ENCODE measurements at places on chromosomes 1 and 21. TPM values are rescaled to one million over a fixed set of nuclear protein-coding genes. Genes with fewer than 3 reads are reported as not detected.

DNA sequence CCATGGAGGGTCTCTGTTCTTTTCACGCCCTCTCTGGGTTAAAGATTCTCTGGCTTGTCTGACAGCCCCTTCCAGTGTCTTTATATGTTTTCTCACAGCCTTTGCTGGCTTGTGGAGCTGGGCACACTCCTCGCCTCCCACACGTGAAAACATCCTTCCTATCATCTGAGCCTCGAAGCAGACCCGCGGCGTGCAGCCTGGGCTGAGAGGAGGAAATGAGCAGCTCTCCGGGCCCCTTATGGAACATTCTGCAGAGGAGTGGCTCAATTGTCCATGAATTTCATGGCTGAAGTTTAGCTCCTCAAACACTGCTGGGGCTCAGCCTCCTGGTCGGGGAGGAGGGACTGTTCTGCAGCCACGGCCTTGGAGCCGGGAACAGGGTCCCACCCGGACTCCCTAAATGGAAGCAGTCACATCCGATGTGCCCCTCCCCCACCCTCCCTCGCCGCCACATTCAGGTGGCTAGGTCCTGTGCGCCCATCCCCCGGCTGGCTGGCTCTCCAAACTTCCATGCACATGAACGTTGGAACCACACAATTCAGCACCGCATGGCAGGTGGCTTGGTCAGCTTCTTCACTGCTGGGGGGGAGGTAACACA lies 15.1 kb upstream of the PDE9A start:
- no peak for DNase-seq
- no peaks in the 10 kb centered on the region for H3K27me3 ChIP-seq
- no peak overlapping the region for H3K27ac ChIP-seq
- no peaks in the 10 kb centered on the region for H3K36me3 ChIP-seq
- peaks cover 20% of the 10 kb centered on the region for H3K4me1 ChIP-seq

DNA sequence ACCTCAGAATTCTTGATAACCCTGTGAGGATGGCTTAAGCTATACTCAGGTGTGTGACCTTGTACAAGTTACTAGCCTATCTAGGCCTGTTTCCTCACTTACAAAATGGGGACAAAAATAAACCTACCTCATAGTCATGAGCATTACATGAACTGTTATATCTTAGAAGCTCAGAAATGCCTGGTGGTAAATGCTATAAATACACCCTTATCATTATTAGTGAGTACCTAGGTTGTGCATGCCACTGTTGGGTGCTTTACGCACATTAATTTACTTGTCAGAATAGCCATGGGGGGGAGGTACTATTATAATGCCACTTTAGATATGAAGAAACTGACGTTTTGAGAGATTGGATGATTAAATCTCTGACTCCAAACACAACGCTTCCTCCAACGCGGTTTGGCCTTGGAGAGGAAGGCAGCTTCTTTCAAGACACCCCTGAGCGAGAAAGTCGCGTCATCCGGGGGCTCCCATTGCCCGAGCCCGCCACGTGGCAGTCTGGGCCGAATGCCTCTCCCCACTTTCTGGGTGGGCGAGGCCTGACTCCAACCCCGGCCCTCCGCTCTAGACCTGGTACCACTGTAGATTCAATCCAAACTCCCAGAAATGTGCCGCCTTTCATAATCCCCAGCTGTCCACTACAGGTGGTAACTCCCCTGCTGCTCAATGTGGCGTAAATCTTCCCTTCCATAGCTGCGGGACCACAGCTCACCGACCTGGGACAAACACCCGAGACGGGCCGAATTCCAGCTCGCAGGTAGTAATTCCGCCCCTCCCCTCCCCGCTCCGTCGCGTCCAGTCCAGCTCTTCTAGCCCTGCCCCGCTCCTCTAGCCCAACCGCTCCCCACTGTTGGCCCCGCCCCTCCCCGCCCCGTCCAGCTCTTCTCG lies 771 bp upstream of the RAD54L start:
- H3K4me3 ChIP-seq: peak overlapping the region; percentile 68
- H3K27me3 ChIP-seq: no peaks in the 10 kb centered on the region
- DNase-seq: no peak
- H3K27ac ChIP-seq: peak overlapping the region; percentile 66
- no peaks in the 10 kb centered on the region for H3K36me3 ChIP-seq

GRCh38 chr21:42047821-42048613 lies 23.1 kb upstream of the UMODL1 start:
- no peaks in the 10 kb centered on the region for H3K27me3 ChIP-seq
- peak overlapping the region; percentile 3 for H3K27ac ChIP-seq
- no peaks in the 10 kb centered on the region for H3K36me3 ChIP-seq
- DNase-seq: no peak
- peaks cover 9% of the 10 kb centered on the region for H3K4me1 ChIP-seq

DNA sequence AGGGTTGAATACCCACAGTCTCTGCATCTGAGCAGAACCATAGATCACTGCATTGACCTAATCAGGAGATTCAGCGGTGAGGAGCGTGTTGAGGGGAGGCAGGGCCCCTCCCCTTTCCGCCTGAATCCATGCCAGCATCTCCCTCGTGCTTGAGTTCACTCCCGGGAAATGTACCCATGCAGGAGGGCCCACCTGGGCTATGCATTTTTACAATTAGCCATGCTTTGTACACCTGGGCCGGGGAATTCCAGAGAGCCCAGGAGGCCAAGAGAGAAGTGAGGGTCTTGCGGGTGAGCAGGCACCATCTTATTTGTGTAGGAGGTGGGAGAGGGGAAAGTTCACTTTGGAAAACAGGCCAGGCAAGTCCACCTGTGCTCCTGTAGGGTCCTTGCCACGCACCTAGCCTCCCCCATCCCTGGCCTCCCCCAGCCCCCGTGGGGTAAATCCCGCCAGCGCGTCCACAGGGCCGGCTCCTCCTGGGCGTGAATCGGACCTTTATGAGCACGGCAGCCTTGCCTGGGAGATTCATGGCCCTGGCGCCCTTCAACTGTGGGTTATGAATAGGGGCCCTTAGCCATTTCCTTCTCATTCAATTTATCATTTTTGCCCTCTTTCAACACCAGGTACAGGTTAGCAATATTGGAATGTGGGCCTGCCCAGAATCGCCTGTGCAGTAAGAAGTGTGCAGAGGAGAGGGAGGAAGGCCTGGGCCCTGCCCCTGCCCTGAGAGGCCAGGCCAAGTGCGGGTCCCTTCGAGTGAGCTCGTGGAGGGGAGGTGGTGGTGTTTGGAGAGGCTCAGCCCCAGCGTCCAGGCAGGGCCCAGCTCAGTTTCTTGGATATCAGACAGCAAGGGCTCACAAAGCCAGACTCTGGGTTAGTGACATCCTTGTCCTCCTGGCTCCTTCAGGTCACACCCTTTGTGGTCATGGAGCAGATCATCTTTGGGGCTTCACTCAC lies 84.4 kb upstream of the ACTRT2 start:
- DNase-seq: no peak
- H3K4me1 ChIP-seq: no peaks in the 10 kb centered on the region
- H3K27ac ChIP-seq: no peak overlapping the region
- no peaks in the 10 kb centered on the region for H3K36me3 ChIP-seq
- H3K27me3 ChIP-seq: no peaks in the 10 kb centered on the region

DNA sequence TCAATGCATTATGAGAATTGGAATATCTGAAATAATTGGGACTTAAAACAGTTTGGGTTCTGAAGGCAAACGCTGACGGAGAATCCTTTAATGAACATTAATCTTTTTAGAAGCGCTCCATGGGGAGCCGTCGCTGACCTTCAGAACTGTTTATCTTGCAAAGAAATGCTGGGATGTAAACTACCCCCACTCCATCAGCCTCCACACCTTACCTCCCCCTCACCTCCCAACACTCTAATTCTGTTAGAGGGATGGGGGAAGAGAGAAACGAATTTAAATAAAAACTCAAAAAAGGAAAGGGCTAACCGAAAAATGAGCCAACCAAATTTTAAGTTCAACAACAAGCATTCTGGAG lies 44.1 kb upstream of the DNAJC6 start:
- no peaks in the 10 kb centered on the region for H3K36me3 ChIP-seq
- no peak overlapping the region for H3K27ac ChIP-seq
- H3K4me3 ChIP-seq: peak overlapping the region; percentile 41
- no peak for DNase-seq

- no peak overlapping the region for H3K4me3 ChIP-seq
- no peak for DNase-seq
- no peaks in the 10 kb centered on the region for H3K27me3 ChIP-seq
- no peak overlapping the region for H3K27ac ChIP-seq
Measured at GRCh38 chr1:195849180-195849579, 759.1 kb downstream of the KCNT2 start.

GRCh38 chr1:39672551-39672947 lies 642 bp upstream of the NT5C1A start:
- H3K36me3 ChIP-seq: no peaks in the 10 kb centered on the region
- H3K27me3 ChIP-seq: no peaks in the 10 kb centered on the region
- DNase-seq: no peak
- peaks cover 10% of the 10 kb centered on the region for H3K4me1 ChIP-seq

GRCh38 chr1:59043796-59044195 lies 253.1 kb upstream of the FGGY start:
- no peak overlapping the region for H3K4me3 ChIP-seq
- no peaks in the 10 kb centered on the region for H3K27me3 ChIP-seq
- DNase-seq: no peak
- H3K4me1 ChIP-seq: peaks cover 42% of the 10 kb centered on the region
- peak overlapping the region; percentile 61 for H3K27ac ChIP-seq

GRCh38 chr1:32256473-32257226 lies 5.6 kb downstream of the LCK start:
- no peaks in the 10 kb centered on the region for H3K4me1 ChIP-seq
- DNase-seq: no peak
- no peaks in the 10 kb centered on the region for H3K27me3 ChIP-seq
- no peaks in the 10 kb centered on the region for H3K36me3 ChIP-seq
- no peak overlapping the region for H3K4me3 ChIP-seq

DNA sequence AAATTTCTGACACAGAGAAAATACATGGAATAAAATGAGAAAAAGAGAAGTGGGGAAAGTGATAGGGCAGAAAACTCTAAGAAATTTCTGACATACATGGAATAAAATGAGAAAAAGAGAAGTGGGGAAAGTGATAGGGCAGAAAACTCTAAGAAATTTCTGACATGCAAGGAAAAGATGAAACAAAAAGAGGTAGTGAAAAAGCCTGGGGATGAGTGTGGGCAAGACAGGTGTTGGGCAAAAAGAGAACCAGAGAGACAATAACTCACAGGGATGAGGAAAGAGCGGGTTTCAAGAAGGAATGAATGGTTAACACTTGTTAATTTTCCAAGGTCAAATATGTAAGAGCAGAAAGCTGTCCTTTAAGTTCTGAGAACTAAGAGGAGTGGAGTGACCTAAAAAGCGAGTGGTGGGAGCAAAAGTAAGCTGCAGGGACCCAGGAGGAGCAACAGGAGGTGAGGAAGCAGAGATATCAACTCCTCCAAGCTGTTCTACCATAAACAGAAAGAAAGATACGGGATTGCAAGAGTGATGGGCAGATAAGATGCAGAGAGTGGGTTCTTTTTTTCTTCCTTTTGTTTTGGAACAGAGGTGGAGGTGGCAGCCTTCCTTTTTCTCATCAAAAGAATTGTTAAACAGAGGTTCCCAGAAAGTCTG lies 29.9 kb upstream of the EXO1 start:
- no peaks in the 10 kb centered on the region for H3K27me3 ChIP-seq
- no peak overlapping the region for H3K4me3 ChIP-seq
- no peak for DNase-seq
- no peaks in the 10 kb centered on the region for H3K36me3 ChIP-seq
- no peak overlapping the region for H3K27ac ChIP-seq

GRCh38 chr1:170221495-170221894 lies 75.7 kb downstream of the NTMT2 start:
- no peak overlapping the region for H3K4me3 ChIP-seq
- H3K36me3 ChIP-seq: no peaks in the 10 kb centered on the region
- H3K27ac ChIP-seq: peak overlapping the region; percentile 55
- H3K27me3 ChIP-seq: no peaks in the 10 kb centered on the region

GRCh38 chr1:143720087-143721023 lies 251.4 kb downstream of the FAM72C start:
- no peak overlapping the region for H3K4me3 ChIP-seq
- no peaks in the 10 kb centered on the region for H3K36me3 ChIP-seq
- no peaks in the 10 kb centered on the region for H3K4me1 ChIP-seq
- no peak for DNase-seq
- no peak overlapping the region for H3K27ac ChIP-seq

DNA sequence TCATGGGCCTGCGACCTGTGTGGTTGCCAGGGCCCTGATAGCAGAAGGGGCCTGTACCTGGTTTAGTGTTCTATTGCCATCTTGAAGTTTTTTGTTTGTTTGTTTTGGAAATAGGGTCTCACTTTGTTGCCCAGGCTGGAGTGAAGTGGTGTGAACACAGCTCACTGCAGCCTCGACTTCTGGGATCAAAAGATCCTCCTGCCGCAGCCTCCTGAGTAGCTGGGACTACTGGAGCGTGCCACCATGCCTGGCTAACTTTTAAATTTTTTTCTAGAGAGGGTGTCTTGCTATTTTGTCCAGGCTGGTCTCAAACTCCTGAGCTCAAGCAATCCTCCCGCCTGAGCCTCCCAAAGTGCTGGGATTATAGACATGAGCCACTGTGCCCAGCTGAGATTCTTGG lies 72.9 kb downstream of the UBE2T start:
- no peak overlapping the region for H3K27ac ChIP-seq
- H3K4me3 ChIP-seq: no peak overlapping the region
- H3K27me3 ChIP-seq: peaks cover 3% of the 10 kb centered on the region
- no peaks in the 10 kb centered on the region for H3K36me3 ChIP-seq

DNA sequence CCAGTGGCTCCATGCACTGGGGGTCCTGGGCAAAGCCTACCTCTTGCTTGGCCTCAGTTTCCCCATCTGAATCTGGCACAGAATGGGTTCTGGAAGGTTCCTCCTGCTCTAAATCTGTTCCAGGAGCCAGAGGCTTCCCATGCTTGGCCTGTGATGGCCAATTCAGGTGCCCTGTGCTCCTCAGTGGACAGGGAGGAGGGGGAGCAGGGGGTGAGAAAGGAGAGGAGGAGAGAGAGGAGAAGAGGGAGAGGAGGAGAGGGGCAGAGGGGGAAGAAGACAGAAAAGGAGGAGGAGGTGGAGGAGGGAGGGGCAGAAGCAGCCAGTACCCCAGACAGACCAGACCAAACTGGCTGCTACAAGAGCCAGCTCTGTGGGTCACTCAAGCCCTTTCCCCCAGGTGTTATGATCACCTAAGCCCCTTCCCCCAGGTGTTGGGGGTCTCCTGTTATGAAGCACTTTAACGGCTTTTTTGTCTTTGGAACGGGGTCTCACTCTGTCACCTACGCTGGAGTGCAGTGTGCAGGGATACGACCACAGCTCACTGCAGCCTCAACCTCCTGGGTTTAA lies 43.7 kb downstream of the TRIM11 start:
- H3K27ac ChIP-seq: no peak overlapping the region
- H3K4me3 ChIP-seq: no peak overlapping the region
- H3K27me3 ChIP-seq: no peaks in the 10 kb centered on the region
- no peaks in the 10 kb centered on the region for H3K4me1 ChIP-seq
- no peak for DNase-seq
- no peaks in the 10 kb centered on the region for H3K36me3 ChIP-seq

RIMKLA gene
- 0.25 TPM for total RNA-seq

LYSMD1 gene
- 21.1 TPM for total RNA-seq

CNIH3 gene
- not detected for total RNA-seq

STIL gene
- 3.9 TPM for total RNA-seq

CCT3 gene
- total RNA-seq: 186 TPM

PFKFB2 gene
- 6.9 TPM for total RNA-seq

CLDN14 gene
- total RNA-seq: not detected

FNDC5 gene
- total RNA-seq: 4.7 TPM

TMEM52 gene
- 5.9 TPM for total RNA-seq

PDE4B gene
- 29.0 TPM for total RNA-seq

PCAT6 gene
- not detected for total RNA-seq

Data from vagina (tissue), 2 donors.